Cerebellar cortex (tissue), 1 donor: ENCODE measurements at places on chromosomes 3 and 15.

DNA sequence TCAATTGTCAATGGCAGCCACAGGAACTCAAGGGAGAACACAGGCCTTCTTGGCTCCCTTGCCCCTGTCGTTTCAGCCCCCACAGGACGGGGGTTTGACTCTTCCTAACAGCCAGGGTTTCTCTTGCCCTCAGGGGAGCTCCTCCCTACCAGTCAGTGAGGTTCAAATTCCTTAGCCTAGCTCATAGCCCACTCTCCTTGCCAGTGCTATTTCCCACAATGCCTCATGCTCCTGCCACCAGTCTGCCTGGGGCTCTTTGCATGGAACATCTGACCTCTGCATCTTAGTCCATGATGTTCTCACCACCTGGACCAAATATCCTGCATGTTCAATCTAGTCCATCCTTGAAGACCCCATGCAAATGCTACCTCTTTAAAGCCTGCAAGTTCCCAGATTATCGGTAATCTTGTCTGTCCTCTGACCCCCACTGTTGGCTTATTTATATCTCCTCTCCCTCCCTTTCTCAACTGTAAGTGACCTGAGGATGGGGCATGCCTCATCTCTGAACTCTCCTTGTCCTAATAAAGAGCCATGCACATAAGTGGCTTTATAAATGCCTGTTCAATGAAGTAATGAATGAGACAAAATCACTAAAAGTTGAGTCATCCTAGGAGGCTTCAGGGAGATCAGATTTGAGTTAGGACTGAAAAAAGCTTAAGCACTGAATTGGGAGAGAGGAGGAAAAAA is 78.0 kb downstream of the MYO1E start:
- DNase-seq, result no peak

GRCh38 chr3:100900671-100901335 is 92.4 kb downstream of the ABI3BP start:
- DNase-seq, result no peak

- no peak for DNase-seq
These were observed 10.9 kb upstream of the STRIT1 start for GRCh38 chr3:155304394-155304793.

DNA sequence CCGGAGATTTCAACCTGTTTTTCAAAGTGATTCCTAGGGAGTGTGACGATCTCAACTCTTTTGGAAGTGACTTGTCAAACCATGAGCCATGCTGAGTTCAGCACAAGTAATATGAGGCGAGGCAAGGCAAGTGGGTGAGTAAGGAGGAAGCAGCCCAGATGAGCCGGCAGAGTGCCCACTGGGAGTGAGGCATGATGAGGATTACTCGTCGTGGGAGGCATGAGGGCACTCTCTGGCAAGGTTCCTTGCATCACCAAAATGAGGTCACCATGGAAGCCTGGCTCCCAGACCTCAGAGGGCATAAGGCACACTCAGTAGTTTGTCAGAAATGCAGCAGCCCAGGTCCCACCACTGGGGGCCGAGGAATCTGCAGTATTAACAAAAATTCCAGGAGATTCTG is 636.1 kb downstream of the MAGI1 start:
- DNase-seq, result peak; percentile 77

DNA sequence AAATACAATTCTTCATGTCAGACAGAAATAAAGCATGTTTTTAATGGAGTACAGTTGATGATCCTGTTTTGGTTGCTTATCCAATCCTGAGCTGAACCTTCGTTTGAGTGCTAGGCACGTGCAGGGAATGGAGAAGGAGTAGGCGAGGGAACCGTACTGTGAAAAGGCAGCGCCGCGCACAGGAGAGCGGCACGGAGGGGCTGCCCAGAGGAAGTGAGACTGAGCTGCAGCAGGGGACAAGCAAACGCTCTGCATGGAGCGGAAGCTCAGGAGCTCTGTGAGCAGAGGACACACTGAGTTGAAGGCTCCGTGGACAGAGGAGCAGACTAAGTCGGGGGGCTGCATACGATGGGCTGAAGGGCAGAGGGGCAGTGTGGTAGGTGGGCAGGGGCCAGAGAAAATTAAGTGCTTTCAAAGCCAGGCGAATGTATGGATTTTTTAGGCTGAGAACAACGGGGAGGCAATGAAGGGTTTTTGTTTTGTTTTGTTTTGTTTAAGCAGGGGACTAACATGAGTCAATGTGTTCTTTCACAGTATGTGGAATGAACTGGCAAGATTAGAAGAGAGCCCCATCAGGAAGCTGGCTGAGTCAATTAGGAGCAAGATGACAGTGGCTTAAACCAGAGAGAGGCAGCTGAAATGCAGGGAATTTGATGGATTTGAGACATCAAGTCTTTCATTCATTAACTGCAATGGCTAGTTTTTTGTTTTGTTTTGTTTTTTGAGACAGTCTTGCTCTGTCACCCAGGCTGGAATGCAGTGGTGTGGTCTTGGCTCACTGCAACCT is 23.8 kb upstream of the TM2D3 start:
- DNase-seq, result peak; percentile 84

GRCh38 chr3:155065537-155065936 is 14.6 kb upstream of the MME start:
- peak; percentile 72 for DNase-seq

- peak; percentile 49 for DNase-seq
These were observed 23.7 kb downstream of the CFAP92 start for GRCh38 chr3:128969993-128970739.

- DNase-seq, result no peak
These were observed 570.7 kb upstream of the AGTR1 start for GRCh38 chr3:148126956-148127355.

GRCh38 chr15:71154607-71155200 is 39.4 kb downstream of the THSD4 start:
- DNase-seq, result no peak

DNA sequence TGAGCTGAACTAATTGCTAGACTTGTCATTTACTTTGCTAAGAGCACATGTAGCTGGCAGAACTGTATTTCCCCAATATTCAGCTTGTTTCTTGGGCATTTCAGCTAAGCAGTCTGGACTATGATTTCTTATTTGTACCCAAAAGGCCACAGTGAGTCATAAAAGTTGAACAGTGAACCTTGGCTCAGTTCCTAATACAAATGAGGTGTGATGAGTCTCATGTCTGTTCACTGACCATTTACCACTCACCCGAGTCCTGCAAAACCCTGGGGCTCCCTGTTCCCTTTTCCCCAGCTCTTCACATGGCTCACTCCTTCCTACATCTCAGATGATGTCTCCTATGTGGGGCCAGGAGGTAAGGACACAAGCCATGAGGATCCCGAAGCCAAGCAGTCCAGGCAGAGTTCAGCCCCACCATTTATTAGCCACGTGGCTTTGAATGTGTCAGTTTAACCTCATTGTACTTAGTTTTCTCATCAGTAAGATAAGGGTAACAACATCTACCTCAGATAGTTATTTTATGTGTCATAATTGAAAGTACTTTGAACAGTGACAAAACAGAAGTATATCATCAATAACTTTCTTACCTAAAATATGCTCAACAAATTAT is 239.3 kb downstream of the IL5RA start:
- DNase-seq, result peak; percentile 34

GRCh38 chr3:130548356-130548755 is 31.4 kb downstream of the COL6A6 start:
- DNase-seq, result no peak

GRCh38 chr3:178002113-178002512 is 534.1 kb upstream of the KCNMB2 start:
- DNase-seq, result no peak

DNA sequence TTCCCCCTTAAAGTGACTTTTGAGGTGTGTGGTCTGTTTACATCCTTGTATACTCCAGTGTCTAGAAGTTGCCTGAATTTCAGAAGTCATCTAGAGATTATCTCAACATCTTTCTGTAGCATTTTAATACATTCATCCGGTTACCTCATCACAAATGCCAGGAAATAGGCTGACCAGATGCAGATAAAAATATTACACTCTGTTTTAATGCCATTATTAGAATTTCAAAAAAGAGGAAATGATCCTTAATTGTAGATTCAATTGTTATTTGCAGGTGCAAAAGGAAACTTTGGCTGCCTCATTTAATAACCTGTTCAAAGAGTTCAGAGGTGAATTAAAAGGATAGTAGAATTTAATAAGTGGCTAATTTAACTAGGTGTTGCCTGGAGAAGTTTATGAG is 290.9 kb downstream of the C3orf38 start:
- DNase-seq, result no peak

DNA sequence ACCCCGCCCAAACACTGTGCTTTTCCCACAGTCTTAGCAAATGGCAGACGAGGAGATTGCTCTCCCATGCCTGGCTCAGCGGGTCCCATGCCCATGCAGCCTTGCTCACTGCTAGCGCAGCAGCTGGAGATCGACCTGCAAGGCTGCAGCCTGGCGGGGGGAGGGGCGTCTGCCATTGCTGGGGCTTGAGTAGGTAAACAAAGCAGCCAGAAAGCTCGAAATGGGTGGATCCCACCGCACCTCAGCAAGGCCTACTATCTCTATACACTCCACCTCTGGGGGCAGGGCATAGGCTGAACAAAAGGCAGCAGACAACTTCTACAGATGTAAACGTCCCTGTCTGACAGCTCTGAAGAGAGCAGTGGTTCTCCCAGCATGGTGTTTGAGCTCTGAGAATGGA is 27.2 kb upstream of the WDR5B start:
- no peak for DNase-seq

GRCh38 chr3:172224560-172225214 is 185.3 kb downstream of the FNDC3B start:
- DNase-seq, result no peak

GRCh38 chr3:183244219-183244618 is 8.8 kb upstream of the B3GNT5 start:
- DNase-seq, result no peak

DNA sequence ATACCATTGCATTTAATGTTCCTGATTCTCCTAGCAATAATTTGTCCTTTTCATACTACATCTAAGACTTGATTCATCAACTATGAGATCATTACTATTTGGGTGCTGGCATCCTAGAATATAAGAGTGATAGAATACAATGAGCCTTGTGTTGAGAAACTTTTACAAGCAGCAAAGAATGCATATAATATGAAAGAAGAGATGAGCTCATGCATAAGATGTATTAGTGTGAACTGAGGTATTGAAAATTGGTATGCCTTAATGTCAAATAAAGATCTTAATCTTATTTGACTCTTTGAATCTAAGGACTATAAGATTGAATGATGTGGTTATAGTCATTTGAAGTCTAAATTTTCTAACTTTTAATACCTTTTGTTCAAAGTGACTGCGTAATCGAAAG is 220.0 kb upstream of the ARHGEF26 start:
- no peak for DNase-seq

DNA sequence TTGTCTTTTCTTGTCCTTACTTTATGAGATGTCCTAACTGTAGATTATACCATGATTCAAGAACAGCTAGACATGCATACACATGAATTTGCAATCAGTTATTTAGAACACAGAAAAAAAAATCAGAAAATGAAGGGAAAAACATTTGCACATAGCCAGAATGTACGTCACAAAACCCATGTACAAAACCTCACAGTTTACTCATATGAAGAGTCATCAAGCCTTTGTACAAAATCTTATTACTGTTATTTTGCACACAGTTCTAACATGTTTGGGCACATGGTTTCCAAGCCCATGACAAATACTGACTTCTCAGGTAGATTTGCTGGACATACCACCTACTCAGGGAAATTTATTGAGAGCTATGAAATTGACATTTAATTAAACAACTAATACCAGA is 48.2 kb downstream of the MAP3K13 start:
- DNase-seq, result no peak

- peak; percentile 98 for DNase-seq
These were observed 1109.5 kb downstream of the NSUN3 start for GRCh38 chr3:95172164-95172943.

DNA sequence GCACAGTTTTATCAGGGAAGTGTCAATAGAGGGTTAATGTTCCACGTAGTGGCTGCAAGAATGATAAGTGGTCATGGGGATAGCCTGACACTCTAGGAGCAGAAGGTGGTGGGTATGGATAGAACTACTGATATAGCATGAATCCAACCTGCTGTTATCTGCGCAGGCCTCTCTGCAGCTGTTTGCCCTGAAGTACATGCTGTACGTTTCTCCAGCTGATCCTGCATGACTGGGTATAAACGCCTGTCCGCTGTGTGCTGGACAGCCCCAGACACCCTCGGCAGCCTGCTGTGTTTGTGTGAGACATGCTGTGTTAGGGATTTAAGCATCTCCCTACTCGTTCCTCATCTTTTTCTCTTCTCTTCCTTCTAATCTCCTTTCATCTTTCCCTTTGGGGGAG is 87.1 kb downstream of the LPP start:
- DNase-seq, result peak; percentile 39

GRCh38 chr3:99119385-99119784 is 217.9 kb upstream of the DCBLD2 start:
- DNase-seq, result no peak

DNA sequence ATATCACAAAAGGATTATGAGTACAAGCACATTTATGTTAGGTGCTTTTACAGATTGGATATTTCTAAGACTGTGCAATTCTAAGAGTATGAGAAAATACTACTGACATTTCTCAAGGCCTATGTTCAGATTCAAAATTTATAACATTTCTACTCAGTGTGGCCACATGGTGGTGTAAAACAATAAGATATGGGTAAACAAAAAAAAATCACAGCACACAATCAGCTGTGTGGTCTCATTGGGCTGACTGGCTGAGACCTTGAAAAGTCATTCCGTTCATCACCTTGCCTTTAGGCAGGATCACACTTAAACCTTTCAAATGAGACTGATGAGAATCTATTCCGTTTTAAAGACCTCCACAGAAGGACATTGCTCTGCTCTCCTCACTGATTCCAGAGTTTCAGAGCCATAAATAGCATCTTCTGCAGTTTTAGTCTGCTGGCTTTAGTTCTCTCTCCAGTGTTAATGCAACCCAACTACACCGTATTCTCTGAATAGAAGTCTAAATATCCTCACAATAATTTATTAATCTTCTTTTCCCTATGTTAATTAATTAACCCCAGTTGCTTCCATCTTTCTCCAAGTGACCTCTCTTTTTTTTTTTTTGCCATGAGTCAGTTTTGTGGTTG is 158.2 kb downstream of the SPATA16 start:
- peak; percentile 12 for DNase-seq

GRCh38 chr3:62134061-62134496 is 239.3 kb downstream of the FEZF2 start:
- DNase-seq, result no peak

- DNase-seq, result no peak
These were observed 7.4 kb downstream of the CCDC174 start for GRCh38 chr3:14658978-14659377.

- DNase-seq, result no peak
These were observed 116.9 kb downstream of the POLR2M start for GRCh38 chr15:57823325-57823882.
